ENCODE measurements at places on chromosomes 4 and X.

- no peak for DNase-seq
Measured at GRCh38 chr4:135359128-135359527, 1157.5 kb upstream of the PABPC4L start.

DNA sequence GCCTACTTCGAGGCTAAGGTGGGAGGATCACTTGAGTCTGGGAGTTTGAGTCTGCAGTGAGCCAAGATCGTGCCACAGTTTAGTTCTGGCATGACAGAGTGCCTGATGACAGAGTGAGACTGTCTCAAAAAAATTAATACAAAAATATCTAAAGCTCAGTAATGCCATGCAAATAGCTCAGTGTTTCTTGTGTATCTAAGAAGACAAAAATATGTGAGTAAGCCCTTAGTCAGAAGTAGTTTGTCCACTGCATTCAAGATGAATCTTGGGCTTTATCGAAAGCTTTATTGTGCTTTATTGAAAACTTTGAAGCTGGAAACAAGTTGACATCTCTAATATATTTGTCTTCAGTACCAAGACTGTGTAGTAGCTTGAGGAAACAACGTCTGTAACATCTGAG is 115.9 kb downstream of the GPAT3 start:
- DNase-seq = no peak

DNA sequence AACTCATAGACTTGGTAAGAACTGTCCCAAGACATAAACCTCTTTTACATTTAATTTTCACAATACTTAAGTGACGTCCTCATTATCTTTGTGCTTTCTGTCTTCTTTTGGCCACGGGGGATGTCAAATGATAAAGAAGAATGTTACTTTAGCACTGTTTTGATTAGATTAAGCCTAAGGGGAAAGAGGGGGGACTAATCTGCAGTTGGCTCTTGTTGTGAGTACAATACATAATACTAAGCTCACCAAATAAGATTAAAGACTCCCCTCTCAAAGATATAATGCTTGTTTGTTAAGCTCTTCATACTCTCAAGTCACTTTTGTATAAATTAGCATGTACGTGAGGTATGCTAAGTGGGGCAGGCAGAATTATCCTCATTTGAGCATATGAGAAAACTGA is 36.5 kb downstream of the OCRL start:
- DNase-seq = no peak

- no peak for DNase-seq
Measured at GRCh38 chrX:5870238-5870637, 358.4 kb downstream of the NLGN4X start.

GRCh38 chrX:71102292-71102691 is 4.2 kb downstream of the CXorf65 start:
- no peak for DNase-seq

DNA sequence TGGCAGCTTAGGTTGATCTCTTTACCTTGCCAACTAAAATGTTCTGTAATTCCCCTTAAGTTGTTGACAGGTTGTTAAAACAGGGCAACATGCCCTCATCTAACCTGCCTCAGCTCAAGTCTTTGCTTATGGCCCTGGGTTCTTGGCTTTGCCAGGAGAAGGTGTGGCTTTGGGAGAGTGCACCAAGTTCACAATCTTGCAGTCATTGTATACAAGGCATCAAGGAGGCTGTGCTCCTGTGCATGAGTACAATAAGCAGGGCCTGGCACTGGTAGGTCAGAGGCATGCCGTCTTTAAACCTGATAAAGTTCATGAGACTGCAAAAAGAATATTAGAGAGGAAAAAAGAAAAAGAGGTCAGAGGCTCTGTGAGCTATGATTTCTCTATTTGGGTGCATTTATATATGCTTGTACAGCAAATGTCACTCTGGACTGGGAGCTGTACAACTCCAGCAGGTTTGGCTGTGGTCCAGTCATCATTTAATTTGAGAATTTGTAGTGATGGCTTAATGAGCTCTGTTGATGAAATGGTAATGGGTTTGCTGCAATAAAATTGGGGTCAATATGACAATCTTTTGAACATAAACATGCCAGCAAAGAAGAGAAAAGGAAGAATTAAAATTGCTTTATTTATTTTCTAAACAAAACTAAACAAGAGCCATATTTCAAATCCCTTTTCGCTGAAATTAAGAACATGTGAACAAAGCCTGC is 30.3 kb downstream of the AREG start:
- no peak for DNase-seq

DNA sequence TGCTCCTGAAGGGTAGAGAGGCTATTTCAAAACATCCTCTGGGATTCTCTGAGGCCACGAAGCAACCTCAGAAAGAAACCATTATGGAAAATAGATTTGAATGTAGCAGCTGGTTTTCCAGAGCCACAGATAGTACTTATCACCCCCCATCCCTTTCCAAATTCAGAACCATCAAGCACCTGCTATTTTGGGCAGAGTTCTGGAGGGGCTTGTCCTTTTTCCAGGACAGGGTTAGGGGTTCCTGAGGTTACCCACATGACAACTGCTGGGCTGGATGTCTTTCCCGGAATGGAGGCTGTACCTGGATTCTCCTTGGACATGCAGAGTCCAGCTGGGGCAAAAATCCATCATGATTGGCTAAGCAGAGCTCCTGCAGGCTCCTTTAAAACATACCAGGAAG is 22.0 kb upstream of the ZXDA start:
- no peak for DNase-seq

GRCh38 chrX:9182041-9182440 is 148.1 kb upstream of the FAM9B start:
- no peak for DNase-seq

- DNase-seq = no peak
Measured at GRCh38 chr4:114601304-114602052, 2.9 kb downstream of the UGT8 start.

DNA sequence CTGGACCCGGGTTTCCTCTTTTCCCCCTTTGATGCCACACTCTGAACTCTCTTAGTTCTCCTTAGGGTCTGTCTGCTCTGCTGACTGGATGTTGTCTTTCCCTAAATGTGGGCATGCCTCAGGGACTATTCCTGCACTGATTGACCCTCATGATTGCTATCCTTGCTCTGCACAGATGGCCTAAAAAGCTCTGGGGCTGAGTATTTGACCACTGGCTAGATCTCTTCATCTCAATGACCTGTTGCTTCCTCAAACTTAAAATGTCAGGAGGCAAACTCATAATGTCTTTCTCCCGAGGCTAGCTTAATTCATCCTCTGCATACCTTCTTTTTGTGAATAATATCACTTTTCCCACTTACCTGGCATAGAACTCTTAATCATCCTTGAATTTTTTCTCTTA is 157.4 kb downstream of the GATB start:
- DNase-seq = no peak

GRCh38 chr4:24914460-24914859 is 1.6 kb upstream of the CCDC149 start:
- no peak for DNase-seq

- DNase-seq = no peak
Measured at GRCh38 chr4:182179105-182179504, 64.1 kb upstream of the TENM3 start.

DNA sequence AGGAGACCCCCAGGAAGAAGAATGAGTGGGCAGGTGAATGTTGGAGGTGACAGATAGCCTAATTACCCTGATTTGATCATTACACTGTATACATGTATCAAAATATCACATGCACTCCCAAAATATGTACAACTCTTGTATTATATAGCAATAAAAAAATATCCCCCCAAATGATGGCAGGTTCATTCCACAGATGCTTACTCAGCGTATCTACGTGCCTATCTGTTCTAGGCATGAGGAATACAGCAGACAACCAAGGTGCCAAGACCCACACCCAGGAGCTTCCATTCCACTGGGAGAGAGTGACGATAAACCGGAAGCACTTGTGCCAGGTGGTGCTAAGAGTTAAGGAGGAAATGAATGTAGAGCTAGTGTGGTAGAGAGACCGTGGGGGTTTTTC is 42.4 kb downstream of the ADRA2C start:
- no peak for DNase-seq

GRCh38 chr4:112003231-112003907 is 141.9 kb upstream of the FAM241A start:
- no peak for DNase-seq

GRCh38 chrX:10709276-10709675 is 88.9 kb upstream of the MID1 start:
- DNase-seq = no peak

DNA sequence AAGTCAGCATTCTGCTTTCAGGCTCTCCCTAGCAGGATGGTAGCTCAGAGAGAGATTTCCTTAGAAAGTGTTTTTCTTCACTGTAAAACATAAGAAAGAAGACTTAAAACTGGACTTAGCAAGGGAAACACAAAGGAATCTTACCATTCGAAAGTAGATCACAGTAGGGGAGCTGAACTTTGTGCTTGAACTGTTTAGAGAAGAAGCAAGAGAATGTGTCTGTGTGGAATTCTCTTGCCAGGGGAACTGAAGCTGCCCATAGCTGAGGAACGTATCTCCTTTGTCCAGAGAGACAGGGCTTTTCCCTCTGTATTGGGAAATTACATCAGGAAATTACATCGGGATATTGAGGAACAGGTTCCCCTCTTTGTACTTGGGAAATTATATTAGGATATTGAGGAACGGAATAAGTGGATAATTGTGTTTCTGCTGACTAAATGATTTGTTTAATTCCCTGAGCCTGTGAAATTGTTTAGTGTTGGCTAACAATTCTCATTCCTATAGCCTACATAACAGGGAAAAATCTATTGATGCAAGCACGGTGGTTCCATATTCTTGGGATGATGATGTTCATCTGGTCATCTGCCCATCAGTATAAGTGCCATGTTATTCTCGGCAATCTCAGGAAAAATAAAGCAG is 21.2 kb downstream of the SRD5A3 start:
- no peak for DNase-seq

- DNase-seq = no peak
Measured at GRCh38 chr4:72666910-72667309, 97.9 kb upstream of the ADAMTS3 start.

DNA sequence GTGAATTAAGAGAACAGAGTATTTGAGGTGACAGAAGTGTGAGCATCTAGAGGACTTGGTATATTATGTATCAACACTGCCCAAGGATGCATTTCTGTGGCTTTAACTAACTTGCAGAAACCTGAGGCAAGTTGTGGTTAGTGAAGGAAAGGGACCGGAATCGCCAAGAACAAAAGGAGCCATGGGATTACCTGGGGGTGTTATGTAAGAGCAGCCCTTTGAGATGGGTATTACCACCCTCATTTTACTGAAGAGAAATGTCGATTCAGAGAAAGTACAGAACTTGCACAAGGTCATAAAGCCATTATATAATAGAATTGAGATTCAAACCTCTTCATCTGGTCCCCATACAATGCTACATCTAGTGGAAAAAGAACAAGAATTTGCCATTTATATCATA is 14.3 kb downstream of the TENM3 start:
- DNase-seq = no peak

DNA sequence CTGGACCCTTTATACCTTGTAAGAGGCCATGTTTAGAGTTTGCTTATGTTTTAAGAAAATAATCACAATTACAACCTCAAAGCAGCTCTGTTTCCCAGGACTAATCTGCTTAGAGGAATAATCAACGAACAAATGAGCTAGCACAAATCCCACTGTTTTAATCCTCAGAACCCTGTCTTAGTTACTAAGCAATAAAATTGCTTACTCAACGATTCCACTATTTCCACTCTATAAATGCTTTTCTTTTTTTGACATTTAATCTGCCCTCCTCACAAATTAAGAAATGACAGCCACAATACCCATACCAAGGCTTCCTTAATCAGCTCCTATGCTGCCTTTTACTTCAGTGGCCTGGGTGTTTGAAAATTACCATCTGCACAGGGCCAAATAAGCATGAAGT is 48.8 kb downstream of the FAM120C start:
- DNase-seq = no peak

DNA sequence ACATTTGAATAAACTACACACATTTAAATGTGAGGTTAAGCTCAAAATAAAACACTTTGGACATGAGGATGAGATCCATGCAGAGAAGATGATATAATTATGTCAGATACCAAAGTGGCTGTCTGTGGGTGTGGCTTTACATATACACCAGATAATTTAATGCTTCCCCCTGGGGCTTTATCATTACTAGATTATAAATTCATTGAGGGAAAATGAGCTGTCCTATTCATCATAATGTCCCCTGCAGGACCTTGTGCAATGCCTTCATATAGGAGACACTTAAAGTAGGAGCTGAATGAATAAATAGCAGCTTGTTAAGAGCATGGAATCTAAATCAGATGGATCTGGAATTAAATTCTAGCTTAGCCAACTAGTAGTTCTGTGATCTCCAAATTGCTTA is 49.7 kb downstream of the OTC start:
- DNase-seq = no peak

GRCh38 chrX:54746928-54747327 is 51.1 kb downstream of the ITIH6 start:
- no peak for DNase-seq

- DNase-seq = no peak
Measured at GRCh38 chr4:123954220-123954619, 557.6 kb downstream of the SPRY1 start.

- DNase-seq = no peak
Measured at GRCh38 chrX:590693-591404, 39.7 kb upstream of the SHOX start.

GRCh38 chrX:109600237-109600651 is 24.7 kb downstream of the KCNE5 start:
- no peak for DNase-seq

- DNase-seq = no peak
Measured at GRCh38 chrX:22073928-22074327, 41.8 kb downstream of the PHEX start.

DNA sequence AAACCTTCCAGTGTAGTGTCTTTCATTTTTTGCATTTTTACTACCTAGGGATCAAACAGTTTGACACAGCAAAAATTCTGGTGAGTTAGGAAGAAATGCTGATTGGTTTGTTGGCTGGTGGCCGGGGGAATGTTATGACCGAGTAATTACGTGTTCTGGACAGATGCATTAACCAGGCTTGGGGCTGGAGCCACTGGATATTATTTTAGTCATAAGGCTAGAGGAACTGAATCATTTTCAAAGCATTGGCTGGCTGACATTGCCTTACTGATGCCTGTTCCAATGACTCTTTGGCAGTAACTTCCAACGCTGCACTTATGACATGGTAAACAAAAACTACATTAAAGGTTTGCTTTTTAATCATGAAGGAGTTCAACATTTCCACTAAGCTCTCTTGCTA is 84.6 kb downstream of the FBXO8 start:
- no peak for DNase-seq

- DNase-seq = no peak
Measured at GRCh38 chr4:154643493-154643892, 31.0 kb upstream of the FGG start.

GRCh38 chr4:89492581-89493071 is 185.0 kb upstream of the GPRIN3 start:
- no peak for DNase-seq

Data from CD4-positive, alpha-beta T cell treated with Interleukin-15 for 1 hour (primary cell).